ENCODE measurements at places on chromosomes 12 and 14.

- DNase-seq: no peak
- peaks cover 70% of the 10 kb centered on the region for H3K36me3 ChIP-seq
- peaks cover 99% of the 10 kb centered on the region for H3K4me1 ChIP-seq
Measured at GRCh38 chr14:68942296-68943035, 36.6 kb downstream of the ACTN1 start.

DNA sequence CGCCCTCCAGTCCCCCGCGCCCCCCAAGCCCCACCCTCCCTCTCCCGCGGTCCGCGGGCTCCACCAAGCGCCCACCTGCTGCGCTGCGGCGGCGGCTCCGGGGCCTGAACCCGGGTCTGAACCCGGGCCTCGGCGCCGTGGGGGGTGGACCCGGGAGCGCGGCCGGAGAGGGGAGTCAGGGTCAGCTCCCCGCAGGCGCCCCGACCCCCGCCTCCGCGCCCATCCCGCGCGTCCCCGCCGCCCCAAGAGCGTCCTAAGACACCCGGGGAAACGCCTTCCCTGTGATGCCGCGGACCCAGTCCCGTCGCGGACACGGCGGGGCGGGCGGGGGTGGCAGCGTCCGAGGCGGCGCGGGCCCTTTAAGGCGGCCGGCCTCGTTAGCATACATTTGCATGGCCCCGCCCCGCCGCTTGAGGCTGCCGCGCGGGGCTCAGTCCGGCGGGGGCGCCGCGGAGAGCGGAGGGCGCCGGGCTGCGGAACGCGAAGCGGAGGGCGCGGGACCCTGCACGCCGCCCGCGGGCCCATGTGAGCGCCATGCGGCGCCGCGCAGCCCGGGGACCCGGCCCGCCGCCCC lies at the start of gene MMP17:
Gene MMP17, plus strand, starts transcription at position 433 of the 574 bp plus-strand sequence. Its CDS starts 102 bp downstream, at position 535.
- peaks cover 14% of the 10 kb centered on the region for H3K27me3 ChIP-seq
- peak within 1 kb of the TSS; percentile 0 for H3K27ac ChIP-seq

GRCh38 chr14:66038618-66039017 lies 447.6 kb upstream of the CCDC196 start:
- H3K27me3 ChIP-seq: peaks cover 15% of the 10 kb centered on the region
- no peaks in the 10 kb centered on the region for H3K36me3 ChIP-seq
- H3K4me3 ChIP-seq: no peak overlapping the region
- no peak overlapping the region for H3K27ac ChIP-seq
- DNase-seq: no peak
- H3K4me1 ChIP-seq: no peaks in the 10 kb centered on the region

- peaks cover 48% of the 10 kb centered on the region for H3K4me1 ChIP-seq
- peak overlapping the region; percentile 65 for H3K27ac ChIP-seq
- no peak for DNase-seq
- no peaks in the 10 kb centered on the region for H3K36me3 ChIP-seq
- H3K4me3 ChIP-seq: no peak overlapping the region
Measured at GRCh38 chr14:61343991-61344405, 22.6 kb downstream of the PRKCH start.

- no peaks in the 10 kb centered on the region for H3K4me1 ChIP-seq
- no peak overlapping the region for H3K27ac ChIP-seq
- no peak overlapping the region for H3K4me3 ChIP-seq
- no peaks in the 10 kb centered on the region for H3K36me3 ChIP-seq
- DNase-seq: no peak
Measured at GRCh38 chr14:44778604-44779003, 183.1 kb downstream of the KLHL28 start.

GRCh38 chr12:54040148-54040494 lies 7.3 kb downstream of the HOXC5 start:
- DNase-seq: no peak
- H3K4me1 ChIP-seq: no peaks in the 10 kb centered on the region
- no peak overlapping the region for H3K27ac ChIP-seq
- H3K36me3 ChIP-seq: no peaks in the 10 kb centered on the region
- H3K27me3 ChIP-seq: peaks cover 69% of the 10 kb centered on the region
